NCI-H1436 (cell line): ENCODE measurements at places on chromosomes 11 and 22.

DNA sequence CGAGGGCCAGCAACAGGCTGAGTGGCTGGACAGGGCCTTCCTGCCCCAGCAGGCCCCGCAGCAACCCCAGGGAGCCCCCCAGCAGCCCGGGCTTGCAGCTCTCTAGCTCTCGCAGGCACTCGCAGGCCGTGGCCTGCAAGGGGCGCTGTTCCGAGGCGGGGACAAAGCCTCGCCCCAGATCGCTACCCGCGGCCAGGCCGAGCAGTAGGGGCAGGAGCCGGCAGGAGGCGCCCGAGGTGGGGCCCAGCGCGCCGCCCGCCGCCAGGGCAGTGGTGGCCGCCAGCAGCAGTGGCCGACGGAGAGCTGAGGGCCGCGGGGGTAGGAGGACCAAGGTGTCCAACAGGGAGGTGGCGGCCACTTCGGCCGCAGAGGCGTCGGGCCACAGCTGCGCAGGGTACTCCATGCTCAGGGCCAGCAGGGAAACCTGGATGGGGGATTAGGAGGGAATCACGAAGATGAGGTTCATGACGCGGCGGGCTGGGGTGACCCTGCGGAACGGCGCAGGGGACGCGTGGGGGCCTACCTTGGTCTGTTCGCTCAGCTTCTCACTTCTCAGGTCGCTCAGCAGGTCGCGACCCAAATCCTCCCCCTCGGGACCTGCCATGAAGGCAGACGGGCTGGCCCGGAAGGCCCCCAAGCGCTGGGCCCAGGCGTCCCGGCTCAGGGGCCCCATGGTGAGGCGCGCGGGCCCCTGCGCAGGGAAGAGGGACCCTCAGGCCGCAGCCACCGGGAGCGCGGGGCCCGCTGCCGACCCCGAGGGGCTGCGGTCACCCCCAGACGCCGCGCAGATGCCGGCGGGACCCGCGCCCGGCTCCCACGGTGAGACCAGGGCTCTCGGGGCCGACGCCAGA is 632 bp downstream of the AP5B1 start:
- DNase-seq = no peak

- no peak for DNase-seq
These were observed 122.9 kb downstream of the DCDC1 start for GRCh38 chr11:31246451-31247165.

- DNase-seq = peak; percentile 84
These were observed at the start of gene FBXO7 for GRCh38 chr22:32474635-32475467. TSS of gene FBXO7 (plus strand) at chr22:32474811. CDS start at chr22:32475003, 192 bp downstream.

GRCh38 chr11:46309814-46310259 is 32.4 kb downstream of the CREB3L1 start:
- no peak for DNase-seq

- DNase-seq = no peak
These were observed 533.0 kb downstream of the KCNA4 start for GRCh38 chr11:29483831-29484230.

DNA sequence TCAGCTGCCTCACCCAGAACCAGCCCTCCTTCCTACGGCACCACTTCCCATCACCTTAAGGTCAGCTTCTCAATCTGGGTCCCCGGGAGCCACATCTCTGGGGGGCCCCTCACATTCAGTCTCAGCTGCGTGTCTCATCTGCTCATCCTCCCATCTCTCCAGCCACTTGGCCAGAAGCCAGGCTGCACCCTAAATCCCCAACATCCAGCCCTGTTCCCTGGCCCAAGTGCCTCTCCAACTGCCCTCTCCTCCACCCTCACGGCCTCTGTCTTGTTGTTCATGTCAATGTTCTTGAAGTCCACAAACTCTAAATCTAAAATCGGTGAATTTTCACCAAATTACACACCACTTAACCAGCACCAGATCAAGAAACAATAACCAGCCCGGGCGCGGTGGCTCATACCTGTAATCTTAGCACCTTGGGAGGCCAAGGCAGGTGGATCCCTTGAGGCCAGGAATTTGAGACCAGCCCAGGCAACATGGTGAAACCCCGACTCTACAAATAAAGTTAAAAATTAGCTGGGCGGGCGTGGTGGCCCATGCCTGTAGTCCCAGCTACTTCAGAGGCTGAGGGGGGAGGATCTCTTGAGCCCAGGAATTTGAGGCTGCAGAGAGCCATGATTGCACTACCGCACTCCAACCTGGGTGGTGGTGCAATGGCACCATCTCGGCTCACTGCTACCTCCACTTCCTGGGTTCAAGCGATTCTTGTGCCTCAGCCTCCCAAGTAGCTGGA is 33.7 kb downstream of the A4GALT start:
- DNase-seq = no peak

DNA sequence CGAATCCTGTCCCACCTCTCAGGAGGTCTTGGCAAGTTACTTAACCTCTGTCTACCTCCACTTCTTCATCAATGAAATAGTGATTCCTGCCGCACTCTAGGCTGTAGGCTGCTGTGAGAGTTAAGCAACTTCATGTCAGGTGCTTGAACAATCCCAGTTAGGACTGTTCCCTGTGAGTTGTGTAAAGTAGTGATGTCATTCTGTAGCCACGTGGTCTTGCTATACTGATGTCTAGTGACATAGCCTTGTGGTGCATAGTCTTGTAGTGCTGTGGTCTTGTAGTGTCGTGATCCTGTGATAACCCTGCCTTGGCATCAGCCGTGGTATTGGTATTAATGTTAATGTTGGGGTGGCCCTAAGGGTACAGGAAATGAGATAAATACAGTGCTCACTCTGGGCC is 30.3 kb upstream of the PRR5 start:
- DNase-seq = no peak

DNA sequence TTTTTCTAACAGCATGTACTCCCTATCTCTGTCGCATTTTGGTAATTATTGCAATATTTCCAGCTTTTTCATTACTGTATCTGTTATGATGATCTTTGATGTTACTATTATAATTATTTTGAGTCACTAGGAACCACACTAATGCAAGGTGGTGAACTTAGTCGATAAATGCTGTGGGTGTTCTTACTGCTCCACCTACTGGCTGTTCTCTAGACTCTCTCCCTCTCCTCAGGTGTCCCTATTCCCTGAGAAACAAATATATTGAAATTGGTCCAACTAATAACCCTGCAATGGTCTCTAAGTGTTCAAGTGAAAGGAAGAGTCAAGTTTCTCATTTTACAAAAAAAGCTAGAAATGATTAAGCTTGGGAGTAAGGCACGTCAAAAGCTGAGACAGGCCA is 10.5 kb downstream of the ARL14EP start:
- no peak for DNase-seq

- DNase-seq = no peak
These were observed 46.0 kb upstream of the PPP2R1B start for GRCh38 chr11:111812211-111812610.

DNA sequence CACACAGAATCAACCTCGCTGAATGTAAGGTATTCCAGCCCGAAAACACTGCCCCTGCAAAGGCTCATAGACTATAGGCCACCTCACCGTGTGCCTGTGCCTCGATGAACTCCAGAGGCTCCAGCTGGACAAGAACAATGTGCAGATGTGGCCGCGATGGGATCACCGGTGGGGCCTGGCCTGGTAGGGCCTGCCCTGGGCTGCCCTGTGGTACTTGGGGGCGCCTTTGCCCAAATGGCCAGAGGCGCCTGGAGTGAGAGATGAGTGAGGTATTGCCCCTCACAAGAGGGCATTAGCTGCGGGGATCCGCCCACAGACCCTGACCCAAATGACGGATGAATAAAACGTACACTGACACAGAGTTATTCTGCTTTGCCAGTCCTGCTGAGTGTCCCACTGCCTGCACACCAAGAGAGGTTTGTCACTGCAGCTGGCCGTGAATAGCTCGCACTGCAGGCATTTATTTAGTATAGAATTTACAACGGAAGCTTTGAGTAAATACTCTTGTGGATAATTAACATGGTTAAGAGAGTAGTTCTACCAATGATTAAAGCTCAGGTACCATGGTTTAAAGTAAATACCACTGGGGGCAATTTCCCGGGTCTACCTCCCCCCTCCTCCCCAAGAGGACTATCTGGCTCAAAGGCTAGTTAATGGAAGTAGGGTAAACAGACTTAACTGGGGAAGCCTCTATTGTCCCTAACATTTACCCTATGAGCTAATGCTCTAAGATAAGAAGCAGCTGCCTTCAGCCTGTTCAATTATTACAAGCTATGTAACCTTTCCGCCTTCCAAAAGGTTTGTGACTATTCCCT is 101.1 kb upstream of the IGLL5 start:
- peak; percentile 28 for DNase-seq

DNA sequence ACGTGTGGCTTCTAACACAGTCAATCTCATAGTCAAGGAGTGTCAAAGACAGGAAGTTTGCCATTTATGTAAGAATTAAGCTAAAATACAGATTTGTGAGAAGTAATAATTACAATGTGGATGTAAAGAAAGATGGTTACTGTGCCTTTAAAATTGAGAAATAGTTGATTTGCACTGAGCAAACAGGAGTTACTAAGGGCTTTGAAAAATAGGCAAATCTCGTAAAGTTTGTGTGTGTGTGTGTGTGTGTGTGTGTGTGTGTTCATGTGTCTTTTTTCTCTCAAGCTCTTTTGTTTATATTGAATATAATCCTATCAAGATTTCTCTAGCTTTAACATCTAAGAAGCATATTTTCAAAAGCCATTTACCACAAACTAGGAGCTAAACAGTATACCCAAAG is 2284.5 kb downstream of the LRRC4C start:
- no peak for DNase-seq

DNA sequence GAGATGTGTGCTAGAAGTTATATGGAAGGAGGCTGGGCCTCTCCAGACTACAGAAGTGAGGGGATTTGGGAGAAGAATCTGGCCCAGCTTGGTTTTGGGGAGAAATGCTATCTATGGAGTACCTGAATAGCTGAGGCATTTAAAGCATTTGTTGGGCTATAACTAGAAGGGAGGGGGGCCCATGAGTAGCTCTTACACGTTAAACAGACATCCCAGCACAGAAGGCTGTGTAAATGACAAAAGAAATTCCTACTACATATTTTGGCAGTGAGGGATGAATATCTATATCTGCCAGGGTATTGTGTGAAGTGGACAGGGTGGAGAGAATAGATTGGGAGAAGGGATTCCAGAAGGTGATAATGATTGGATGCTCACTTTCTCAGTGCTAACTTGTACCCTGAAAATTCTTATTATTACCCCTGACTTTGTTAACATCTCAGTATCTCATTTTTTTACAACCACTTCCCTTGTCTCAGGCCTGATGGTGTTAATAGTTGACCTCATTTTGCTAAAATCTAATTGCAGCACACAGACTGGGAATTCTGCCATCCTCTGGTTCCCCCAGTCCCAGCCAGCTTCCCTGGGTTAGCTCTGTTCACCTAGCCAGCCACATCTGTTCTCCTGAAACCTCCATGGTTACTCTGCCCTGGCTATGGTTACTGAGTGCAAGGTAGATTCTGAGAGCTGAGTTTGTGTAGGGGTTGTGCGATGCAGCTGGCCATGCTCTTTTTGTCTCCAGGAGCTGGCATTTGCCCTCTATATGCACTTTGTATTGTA is 28.8 kb upstream of the RRM1 start:
- DNase-seq = no peak

DNA sequence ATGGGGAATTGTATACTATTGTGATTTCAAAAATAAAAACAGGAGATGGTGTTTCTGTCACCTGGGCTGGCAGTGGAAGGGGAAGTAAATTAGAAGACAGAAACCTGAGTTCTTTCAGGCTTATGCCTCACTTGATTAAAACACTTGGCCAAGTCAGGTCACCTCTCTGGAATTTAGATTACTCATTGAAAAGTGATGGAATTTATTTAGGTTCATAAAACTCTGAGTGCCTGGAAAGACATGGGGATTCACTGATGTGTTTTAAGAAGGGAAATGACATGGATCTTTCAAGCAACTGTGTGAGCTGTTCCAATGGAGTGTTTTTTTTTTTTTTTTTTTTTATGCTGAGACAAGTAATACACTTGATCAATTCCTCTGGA is 400.1 kb downstream of the TMEM135 start:
- DNase-seq = no peak

DNA sequence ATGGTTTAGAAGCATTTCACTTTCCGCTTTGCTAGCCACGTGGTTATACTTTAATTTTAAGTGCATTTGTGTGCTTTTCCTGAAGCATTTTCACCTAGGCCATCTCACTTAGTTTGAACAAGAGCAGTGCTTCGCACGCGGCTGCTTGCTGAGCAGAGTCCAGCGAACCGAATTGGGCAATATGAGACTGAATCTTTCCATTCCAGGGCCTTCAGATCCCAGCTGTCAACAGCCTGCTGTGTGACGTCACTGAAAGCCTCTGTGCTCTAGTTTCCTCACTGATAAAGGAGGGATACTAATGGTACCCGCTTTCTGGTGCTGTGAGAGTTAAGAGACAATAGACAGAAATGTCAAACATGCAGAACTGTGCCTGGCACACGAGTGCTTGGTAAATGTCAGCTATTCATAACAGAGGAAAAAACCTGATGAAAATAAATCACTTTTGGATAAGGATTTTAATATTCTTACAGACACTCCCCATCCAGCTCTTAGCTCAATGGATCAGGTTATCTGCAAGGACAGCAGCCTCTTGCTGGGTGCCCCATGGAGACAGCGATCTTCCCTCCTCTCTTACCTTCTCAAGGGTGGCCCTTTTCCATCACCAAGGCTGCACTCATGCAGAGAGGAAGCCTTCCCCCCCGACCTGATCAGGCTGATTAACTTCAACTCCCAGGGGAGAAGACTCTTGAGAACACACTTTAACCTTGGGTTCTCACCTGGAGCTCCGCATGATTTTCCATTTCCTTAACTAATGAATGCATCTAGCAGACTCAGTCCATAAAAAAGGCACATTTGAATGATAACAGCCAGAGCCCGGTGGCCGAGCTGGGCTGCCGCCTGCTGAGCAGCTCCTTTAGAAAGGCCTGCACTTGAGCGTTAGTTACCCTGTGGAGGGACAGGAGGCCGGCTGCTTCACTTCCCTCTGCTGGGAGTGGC is 3.5 kb upstream of the GLB1L3 start:
- no peak for DNase-seq

GRCh38 chr11:77557553-77557952 is 32.2 kb upstream of the AQP11 start:
- peak; percentile 9 for DNase-seq

DNA sequence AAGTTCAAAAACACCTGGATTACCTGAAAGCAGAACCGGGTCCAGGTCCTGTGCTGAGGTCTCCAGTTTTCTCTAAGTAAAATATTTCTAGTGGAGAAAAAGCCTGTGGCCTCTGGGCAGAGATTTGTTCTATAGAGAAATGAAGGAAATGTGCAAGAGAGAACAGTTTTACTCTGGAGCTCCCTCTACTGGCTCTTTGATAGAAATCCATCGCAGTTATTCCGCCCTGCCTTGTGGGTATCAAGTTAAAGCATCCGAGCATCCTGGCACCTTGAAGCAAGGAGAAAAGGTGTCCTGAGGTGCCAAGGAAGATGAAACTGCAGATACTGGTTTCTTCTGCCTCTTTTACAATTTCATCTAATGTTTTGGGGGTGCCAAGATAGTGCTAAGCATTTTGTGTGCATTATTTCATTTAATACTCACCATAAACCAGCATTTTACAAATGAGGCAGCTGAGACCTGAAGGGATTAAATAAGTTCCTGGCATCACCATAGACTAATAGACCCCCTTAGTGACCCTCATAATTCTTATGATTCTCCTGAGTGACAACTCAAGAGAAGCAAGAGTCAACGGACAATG is 113.1 kb upstream of the HSD17B12 start:
- DNase-seq = peak; percentile 40

- no peak for DNase-seq
These were observed 686.3 kb downstream of the NTM start for GRCh38 chr11:132056689-132057088.

- DNase-seq = no peak
These were observed 7.6 kb downstream of the VPS37C start for GRCh38 chr11:61153593-61154095.
